WTC11 (cell line): ENCODE measurements at places on chromosomes 11 and 22. TPM values are rescaled to one million over a fixed set of nuclear protein-coding genes. Genes with fewer than 3 reads are reported as not detected.

OR4D5 gene
- total RNA-seq, result not detected in 3 replicates

CADM1 gene
- 26.8 to 27.3 TPM (median 27.0 TPM) in 3 replicates for total RNA-seq

ENDOD1 gene
- 2.6 to 3.3 TPM (median 3.2 TPM) in 3 replicates for total RNA-seq

TSSC4 gene
- 41.2 to 45.8 TPM (median 41.4 TPM) in 3 replicates for total RNA-seq
